ENCODE measurements at places on chromosomes 13 and 19. TPM values are rescaled to one million over a fixed set of nuclear protein-coding genes. Genes with fewer than 3 reads are reported as not detected.

- H3K4me3 ChIP-seq, result no peak overlapping the region
- no peaks in the 10 kb centered on the region for H3K27me3 ChIP-seq
These were observed 84.6 kb downstream of the NALCN start for GRCh38 chr13:101331731-101332130.

Gene ABHD13
- 15.9 TPM for total RNA-seq

GRCh38 chr13:46992383-46992952 is 95.6 kb upstream of the HTR2A start:
- no peaks in the 10 kb centered on the region for H3K4me1 ChIP-seq
- DNase-seq, result no peak
- H3K4me3 ChIP-seq, result no peak overlapping the region
- peaks cover 10% of the 10 kb centered on the region for H3K27me3 ChIP-seq

Gene TOMM40
- total RNA-seq, result 41.4 TPM

- peaks cover 15% of the 10 kb centered on the region for H3K27me3 ChIP-seq
- DNase-seq, result no peak
- peaks cover 3% of the 10 kb centered on the region for H3K36me3 ChIP-seq
- peaks cover 2% of the 10 kb centered on the region for H3K4me1 ChIP-seq
- H3K4me3 ChIP-seq, result no peak overlapping the region
These were observed 18.6 kb downstream of the TMEM255B start for GRCh38 chr13:113777311-113778260.

- H3K27me3 ChIP-seq, result peaks cover 13% of the 10 kb centered on the region
- no peak overlapping the region for H3K4me3 ChIP-seq
- no peak for DNase-seq
- H3K4me1 ChIP-seq, result no peaks in the 10 kb centered on the region
- H3K27ac ChIP-seq, result no peak overlapping the region
These were observed 3.4 kb downstream of the ITGBL1 start for GRCh38 chr13:101455863-101456262.

DNA sequence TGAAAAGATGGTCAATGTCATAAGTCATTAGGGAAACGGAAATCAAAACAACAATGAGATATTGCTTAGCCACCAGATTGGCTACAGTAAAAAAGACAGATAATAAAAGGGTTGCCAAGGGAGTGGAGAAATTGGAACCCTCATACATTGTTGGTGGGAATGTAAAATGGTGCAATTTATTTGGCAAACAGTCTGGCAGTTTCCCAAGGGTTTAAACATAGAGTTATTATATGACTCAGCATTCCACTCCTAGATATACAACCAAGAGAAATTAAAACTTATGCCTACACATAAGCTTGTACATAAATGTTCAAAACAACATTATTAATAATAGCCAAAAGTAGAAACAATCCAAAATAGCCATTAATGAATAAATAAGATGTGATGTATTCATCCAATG is 9.9 kb upstream of the ZNF227 start:
- H3K27ac ChIP-seq, result no peak overlapping the region
- H3K27me3 ChIP-seq, result peaks cover 14% of the 10 kb centered on the region
- peaks cover 33% of the 10 kb centered on the region for H3K36me3 ChIP-seq
- peaks cover 4% of the 10 kb centered on the region for H3K4me1 ChIP-seq
- no peak for DNase-seq
- H3K4me3 ChIP-seq, result no peak overlapping the region

Gene BCL3
- total RNA-seq, result 5.9 TPM

DNA sequence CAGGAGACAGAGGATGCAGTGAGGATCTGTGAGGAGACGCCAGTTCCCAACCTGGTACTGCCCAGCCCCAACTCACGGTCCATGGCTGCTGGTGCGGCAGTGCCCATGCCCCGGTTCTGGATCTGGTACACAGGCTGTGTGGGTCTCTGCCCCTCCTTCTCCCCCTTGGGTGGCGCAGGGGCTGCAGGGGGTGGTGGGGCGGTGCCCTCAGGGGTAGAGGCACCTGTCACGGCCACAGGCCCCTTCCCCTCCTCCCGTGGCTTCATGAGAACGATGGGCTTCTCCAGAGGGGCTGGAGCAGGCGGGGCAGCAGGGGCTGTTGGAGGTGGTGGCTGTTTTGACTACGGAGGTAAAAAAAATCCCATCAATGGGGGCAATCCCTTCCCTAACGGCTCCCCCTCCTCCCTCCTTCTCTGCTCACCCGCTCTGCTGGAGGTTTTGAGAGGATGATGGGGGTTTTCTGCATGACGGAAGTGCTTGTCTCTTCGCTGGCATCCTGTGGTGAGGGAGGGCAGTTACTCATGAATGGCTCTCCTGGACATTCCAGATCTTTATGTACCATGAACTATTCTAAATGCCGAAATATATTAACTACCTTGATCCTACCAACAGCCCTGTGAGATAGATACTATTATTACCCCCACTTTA is 7.1 kb downstream of the SMG9 start:
- peaks cover 35% of the 10 kb centered on the region for H3K36me3 ChIP-seq
- no peaks in the 10 kb centered on the region for H3K27me3 ChIP-seq
- H3K4me3 ChIP-seq, result no peak overlapping the region
- DNase-seq, result no peak
- H3K4me1 ChIP-seq, result peaks cover 15% of the 10 kb centered on the region

- DNase-seq, result no peak
- H3K4me3 ChIP-seq, result no peak overlapping the region
These were observed 10.8 kb downstream of the SOX21 start for GRCh38 chr13:94701313-94702180.

DNA sequence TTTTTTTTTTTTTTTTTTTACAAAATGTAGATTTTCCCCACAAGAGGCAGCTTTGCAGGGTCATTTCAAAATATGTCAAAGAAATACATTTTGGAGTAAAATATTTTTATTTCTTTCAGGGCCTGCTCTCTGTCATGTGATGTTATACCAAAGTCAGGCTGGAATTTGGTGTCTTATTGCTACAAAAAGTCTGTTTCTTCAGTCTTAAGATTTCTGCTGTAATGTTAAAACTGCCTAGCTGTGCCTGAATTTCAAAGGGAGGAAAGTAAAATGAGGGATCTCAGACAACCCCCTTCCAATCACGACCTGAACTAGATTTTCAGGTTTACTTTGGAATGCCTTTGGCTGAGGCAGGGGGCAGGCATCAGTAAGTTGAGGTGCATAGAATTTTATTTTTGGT is 12.8 kb upstream of the GTF2F2 start:
- H3K27ac ChIP-seq, result no peak overlapping the region
- no peak for DNase-seq
- H3K4me3 ChIP-seq, result no peak overlapping the region
- H3K4me1 ChIP-seq, result no peaks in the 10 kb centered on the region
- H3K36me3 ChIP-seq, result no peaks in the 10 kb centered on the region

DNA sequence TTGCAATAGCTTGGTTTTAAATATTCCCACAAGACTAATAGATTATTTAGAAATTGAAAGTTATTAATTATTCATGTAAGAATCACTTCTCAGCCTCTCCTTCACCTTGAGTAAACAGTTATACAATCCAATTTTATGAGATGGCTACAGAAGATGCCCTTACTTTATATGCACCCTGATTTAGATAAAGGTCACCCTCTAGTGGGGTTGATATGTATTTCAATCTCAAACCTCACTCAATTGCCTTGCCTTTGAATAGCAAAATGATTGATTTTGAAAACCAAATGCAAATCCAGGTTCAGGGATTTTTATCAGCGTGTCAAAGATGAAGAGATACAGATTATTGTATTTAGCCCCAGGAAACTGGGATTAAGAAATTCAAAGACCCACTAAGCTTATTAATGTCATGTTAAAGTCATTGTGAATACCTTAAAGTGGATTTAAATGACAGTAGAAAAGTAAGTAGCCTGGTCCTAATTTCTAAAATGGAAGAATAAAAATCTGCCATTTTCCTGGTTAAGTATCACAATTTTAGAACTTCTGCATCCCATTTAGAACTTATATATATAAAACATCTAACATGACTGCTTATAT is 305.1 kb downstream of the ITGBL1 start:
- H3K27ac ChIP-seq, result no peak overlapping the region
- no peak overlapping the region for H3K4me3 ChIP-seq
- H3K27me3 ChIP-seq, result peaks cover 7% of the 10 kb centered on the region
- DNase-seq, result peak; percentile 39

DNA sequence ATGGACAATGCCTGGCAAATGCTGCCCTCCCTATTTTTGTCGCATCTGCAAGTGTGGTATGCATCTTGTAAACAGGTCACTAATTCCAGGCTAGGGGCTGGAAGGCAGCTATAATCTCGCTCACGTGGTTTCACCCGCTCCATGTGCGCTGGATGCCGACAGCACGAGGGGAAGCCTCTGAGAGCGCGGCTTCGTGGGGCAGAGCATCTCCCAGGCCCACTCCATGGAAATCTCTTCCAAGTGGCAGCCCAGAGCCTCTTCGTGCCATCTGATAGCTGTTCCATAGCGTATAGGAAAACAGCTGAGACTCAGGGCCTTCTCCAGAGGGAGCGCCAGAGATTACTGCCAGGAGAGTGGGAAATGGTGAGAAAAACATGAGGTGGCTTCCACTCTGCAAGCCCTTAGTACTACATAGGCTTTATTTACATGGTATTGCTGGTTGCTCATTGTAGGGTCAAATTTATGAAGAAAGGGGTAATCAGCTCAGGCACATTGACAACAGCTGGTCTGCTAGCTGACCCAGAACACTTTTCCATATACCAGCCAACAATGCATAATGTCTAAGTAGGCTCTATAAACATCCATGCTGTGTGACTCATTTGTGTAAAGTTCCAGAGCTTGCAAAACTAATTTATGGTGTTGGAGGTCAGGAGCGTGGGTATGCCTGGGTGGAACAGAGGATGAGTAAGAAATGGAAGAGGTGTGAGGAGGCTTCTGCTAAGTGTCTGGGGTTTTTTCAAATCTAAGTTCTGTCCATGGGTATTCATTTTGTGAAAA is 165.2 kb downstream of the SHISA2 start:
- H3K36me3 ChIP-seq, result no peaks in the 10 kb centered on the region
- peaks cover 30% of the 10 kb centered on the region for H3K4me1 ChIP-seq
- DNase-seq, result no peak
- no peak overlapping the region for H3K4me3 ChIP-seq
- peak overlapping the region; percentile 2 for H3K27ac ChIP-seq

Gene PSG3
- not detected for total RNA-seq

DNA sequence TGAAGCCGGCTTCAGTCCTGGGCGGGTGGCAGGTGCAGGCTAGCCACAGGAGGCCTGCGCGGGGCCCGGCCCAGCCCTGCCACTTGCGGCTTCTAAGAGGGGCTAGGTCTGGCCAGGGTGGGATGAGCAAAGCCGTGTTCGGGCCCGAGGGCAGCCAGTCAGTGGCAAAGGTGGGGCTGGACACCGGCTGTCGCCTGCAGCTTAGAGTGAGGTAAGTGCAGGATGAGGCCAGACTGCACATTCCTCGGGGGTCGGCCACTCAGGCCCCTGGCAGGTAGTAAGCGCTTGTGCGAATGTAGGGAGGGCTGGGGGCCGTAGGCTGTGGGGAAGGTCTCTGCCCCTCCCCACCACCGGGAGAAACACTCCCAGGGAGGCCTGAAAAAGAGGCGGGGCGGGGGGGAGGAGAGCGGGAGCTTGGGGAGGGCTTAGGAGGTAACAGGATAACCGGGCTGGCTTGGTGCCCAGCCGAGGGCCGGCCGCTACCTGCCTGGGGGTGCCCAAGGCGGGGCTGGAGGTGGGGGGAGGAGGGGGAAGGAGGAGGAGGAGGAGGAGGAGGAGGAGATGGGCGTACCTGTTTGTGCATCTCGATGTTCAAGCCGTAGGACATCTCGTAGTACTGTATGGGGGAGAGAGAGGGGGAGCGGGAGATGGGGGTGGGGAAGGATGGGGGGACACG is 6.4 kb downstream of the TLE5 start:
- no peaks in the 10 kb centered on the region for H3K36me3 ChIP-seq
- H3K4me1 ChIP-seq, result peaks cover 28% of the 10 kb centered on the region
- no peak overlapping the region for H3K27ac ChIP-seq
- no peak overlapping the region for H3K4me3 ChIP-seq
- H3K27me3 ChIP-seq, result no peaks in the 10 kb centered on the region

Gene ETV2
- total RNA-seq, result 1.0 TPM

Data from naive thymus-derived CD8-positive, alpha-beta T cell (primary cell).